T-helper 17 cell (primary cell): ENCODE measurements at places on chromosomes 6 and 20.

DNA sequence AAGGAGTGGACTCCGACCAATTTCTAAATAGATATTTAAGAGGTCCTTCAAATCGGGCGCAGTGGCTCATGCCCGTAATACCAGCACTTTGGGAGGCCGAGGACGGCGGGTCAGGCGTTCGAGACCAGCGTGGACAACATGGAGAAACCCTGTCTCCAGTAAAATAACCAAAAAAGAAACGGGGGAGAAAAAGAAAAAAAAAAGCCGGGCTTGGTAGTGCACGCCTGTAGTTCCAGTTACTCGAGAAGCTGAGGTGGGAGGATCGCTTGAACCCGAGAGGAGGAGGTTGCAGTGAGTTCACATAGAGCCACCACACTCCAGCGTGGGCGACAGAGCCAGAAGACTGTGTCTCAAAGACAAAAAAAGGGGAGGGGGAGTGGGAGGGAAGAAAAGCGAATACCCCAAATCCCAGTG is 53.3 kb upstream of the HFE start:
- DNase-seq = no peak

DNA sequence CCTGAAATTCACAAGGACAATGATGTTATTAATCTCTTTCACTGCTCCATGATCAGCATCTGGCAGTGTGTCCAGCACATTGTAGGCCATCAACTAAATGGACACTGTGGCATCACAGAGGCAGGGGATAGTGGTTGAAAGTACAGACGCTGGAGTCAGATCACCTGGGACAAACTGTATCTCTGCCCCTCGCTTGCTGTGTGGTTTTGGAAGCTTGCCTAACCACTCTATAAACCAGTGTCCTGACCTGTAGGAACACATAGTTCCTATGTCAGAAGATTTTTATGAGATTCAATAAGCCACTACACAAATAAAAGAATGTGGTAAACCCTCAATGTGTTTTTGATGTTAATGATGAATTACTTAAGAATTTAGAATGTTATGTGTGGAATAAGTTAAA is 219.3 kb upstream of the RNF217 start:
- DNase-seq = no peak

DNA sequence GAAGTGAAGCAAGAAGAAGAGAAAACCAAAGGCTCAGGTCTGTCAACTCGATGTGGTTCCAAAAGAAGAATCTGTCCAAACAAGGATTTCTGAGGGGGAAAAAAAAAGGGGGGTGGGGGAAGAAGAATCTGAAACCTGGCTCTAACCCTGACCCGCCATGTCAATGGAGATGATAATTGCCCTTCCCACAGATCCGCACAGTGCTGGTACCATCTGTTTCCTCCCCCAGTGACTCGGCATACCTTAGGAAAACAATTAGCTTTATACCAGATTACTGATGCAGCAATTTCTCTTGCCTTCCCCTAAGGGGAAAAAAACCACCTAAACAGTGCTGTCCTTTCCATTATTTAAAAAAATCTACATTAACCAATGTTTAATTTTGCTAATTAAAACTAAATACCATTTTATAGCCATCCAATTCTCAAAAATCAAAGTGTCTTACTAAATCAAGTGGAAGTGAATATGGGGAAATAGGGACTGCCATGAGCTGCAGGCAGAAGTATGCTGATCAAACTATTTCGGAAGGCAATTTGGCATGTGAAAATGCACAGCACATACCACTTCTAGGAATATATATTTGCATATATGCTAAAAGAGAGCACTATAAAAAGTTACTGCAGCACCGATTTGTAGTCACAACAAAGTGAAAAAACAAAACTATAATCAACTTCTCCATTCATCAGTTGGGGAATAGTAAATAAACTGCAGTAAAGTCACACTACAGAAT is 46.8 kb downstream of the MAP7 start:
- no peak for DNase-seq

DNA sequence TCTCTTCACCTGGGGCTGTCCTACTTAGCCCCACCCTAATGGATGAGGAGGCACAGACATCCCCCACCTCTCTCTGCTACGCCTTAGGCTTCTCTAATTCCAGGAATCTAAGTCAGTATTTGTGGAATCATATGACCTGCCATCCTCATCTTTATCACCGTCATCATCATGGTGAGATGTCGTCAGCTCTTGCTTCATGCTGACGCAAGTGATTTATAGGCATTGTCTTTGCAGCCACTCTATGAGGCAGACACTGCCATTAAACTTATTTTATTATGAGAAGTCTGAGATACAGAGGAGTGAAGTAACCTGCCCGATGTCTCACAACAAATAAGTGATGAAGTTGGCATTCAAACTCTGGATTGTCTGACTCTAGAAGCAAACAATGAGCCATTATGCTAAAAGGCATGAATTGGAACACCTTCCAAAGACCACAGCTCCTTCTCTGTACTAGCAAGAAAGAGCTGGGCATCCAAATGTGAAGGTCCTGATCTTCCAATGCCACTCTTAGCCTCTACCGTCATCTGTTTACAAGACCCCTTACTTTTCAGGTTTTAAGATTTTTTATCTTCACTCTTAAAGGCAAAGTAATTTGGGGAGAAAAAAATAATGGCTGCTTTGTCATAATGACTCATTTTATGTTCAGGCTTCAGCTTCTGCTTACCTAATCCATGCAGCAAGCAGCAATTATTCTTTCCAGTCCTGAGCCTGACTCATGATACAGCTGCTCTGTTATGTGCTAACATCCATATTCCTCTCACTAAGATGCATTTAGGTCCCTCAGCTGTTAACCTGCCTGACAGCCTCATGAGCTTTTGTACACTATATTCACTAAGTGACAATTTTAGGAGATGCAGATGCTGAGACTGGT is 113.7 kb upstream of the BCLAF1 start:
- DNase-seq = no peak

DNA sequence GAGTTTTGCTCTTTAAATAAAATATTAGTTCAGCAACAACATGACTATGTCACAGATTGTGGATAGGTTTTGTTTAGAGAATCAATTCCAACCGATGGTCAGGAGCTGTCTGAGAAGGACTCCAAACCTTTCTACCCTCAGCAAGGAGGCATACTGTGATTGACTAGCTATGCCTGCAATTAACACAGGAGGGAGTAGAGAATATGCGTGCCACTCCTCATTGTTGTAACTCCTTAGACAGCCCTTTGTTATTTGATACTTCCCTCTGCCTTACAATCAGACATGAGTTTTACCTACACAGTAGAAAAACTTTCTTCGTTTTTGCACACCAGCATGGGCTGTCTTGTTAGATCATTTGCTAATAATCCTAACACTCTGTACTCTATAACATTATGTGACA is 796.5 kb downstream of the PRIM2 start:
- DNase-seq = no peak

GRCh38 chr20:2602046-2602735 is 50.2 kb upstream of the NOP56 start:
- DNase-seq = no peak

DNA sequence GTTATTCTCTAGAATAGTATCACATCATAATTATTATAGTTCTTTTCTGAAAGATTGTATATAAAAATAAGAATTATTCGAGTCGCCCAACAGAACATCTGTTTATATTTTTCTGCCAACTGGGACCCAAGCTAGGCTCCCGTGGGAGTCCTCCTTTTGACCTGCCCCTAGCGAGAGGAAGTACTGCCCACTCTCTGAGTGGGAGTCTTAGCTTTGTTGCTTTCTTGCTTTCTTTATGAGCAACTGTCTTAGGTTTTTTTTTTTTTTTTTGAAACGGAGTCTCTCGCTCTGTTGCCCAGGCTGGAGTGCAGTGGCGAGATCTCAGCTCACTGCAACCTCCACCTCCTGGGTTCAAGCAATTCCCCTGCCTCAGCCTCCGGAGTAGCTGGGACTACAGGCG is 202.0 kb upstream of the ZNF184 start:
- DNase-seq = no peak

DNA sequence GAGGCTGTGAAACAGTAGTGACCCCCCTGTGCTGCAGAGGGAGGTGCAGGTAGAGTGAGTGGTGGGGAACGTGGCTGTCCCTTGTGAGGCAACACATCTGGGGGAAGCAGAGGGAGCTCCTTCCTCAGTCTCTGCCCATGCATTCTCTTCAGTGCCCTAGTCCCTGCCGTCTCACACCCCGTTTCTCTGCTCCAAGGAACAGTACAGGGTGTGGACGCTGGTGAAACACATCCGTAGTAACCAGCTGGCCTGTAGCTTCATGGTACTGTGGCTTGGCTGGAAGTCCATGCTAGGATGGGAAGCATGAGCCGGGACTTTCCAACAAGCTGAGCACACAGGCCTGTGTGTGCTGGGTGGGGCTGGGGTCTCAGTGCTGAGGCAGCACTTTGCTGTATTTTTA is 25.4 kb upstream of the CST3 start:
- DNase-seq = no peak

DNA sequence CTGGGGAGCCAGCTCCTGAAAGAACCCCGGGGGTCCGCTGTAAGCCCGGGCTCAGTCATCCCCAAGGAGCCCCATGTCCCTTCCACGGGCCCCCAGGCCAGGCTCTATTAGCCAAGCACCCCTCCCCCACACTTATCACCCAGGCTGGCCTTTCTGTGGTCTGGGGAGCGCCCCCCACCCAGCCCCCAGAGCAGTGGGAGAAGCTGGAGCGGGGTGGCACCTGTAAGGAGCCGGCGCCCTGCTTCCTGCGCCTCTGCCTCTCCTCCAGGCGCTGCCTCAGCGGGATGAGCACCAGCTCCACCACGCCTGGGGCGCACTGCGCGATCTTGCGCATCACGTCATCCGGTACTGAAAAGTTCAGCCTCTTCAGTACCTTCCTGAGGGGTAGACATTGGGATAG is 2.3 kb downstream of the SPEF1 start:
- DNase-seq = no peak

GRCh38 chr20:24587384-24588046 is 118.1 kb downstream of the SYNDIG1 start:
- DNase-seq = no peak

GRCh38 chr6:56767435-56767834 is 124.7 kb upstream of the DST start:
- no peak for DNase-seq

GRCh38 chr20:50357783-50358161 is 152.4 kb upstream of the PTPN1 start:
- no peak for DNase-seq

GRCh38 chr6:151205721-151206600 is 33.8 kb upstream of the AKAP12 start:
- no peak for DNase-seq

DNA sequence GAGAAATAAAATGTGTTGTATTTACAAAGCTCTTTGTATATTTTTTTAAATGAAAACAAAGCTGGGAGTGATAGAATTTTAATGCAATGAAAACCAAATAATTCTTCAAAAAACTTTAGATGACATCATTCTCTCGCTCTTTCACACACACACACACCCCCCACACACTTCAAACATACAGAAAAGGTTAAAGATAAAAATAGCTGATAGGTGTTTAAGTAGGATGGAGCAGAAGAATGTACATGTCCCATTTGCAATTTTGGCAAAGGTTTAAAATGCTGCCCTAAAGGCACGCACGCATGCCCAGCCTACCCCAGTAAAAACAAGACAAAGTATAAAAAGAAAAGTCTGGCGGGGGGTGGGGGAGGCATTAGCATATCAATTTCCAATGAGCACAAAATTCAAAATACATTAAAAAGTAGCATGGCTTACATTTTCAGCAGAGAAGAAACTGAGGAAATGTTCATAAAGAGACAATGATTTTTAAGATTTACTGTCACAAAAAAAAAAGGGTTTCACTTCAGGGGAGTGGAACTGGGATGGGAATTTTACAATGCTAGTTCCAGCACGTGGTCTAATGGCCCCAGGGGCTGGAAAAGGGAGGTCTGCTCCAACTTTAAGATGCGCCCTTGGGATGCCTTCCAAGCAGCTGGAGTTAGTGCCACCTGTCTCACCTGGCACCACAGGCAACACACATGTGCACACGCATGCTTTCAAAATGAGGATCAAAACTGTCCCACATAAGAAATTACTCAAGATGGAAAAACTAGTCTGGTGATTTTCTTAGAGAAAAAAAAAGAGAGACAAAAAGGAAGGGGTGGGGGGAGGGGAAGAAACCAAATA is 55.1 kb upstream of the NFATC2 start:
- no peak for DNase-seq

- no peak for DNase-seq
Observed at GRCh38 chr6:160218810-160219209, 39.8 kb downstream of the SLC22A2 start.

DNA sequence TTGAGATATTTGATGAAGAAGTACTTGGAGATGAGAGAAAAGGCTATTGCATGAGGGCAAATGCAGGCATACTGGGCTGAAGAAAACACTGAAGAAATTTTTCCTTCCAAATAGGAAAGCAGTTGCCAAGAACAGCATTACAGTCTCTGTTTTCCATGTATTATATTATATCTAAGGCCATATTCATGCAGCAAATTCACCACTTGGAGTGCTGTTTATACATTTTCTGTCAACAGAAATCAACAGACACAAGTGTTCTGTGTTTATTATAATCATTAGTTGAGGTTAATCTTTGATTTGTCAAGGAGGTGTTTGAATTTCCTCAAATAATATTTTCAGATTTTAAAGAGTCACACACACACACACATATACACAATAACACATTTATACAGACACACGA is 268.8 kb upstream of the PLCB4 start:
- no peak for DNase-seq

- DNase-seq = no peak
Observed at GRCh38 chr6:151257985-151258445, 18.2 kb downstream of the AKAP12 start.

- no peak for DNase-seq
Observed at GRCh38 chr6:29661071-29661470, 4.2 kb downstream of the MOG start.

GRCh38 chr6:36604090-36605060 is 10.2 kb downstream of the SRSF3 start:
- no peak for DNase-seq

DNA sequence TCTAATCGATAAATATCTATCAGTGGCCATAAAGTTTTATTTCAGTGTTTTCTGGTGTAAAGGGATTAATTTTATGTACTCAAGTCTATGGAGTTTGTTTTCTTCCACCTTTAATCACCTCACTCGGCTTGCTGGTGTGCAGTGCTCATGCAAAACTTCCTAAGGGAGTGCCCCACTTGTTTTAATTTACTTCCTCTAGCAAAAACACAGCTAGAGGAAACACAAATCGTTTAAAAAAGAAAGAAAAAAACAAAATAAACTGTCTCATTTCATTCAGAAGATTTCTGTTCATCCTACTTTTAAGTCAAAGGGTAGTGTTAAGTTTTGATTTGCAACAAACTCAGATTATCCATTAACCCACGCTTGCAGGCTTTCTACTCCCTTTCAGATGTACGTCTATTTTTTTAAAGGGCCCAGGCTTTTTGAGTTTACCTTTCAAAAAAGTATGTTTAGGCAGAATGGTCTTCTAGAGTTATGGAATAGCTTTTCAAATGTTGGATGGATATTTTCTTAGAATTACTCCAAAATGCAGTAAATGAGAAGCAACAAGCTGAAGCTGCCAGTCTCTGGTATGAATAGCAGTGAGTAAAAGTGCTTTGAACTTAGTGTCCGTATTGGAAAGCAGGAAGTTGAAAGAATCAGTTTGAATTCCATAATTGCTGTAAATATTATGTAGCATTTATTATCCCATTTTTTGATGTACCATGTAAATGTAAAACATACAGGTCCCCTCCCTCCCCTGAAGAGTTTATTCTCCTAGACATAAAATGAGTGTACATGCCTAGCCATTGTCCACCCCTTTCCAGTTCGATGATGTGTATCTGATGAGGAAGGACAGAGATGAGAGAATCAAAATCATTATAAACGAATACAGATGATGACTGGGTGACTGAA is 113.3 kb downstream of the SLC16A10 start:
- no peak for DNase-seq
